A549 treated with dexamethasone at 1 μM for 4 hours (cell line): ENCODE measurements at places on chromosomes 4 and X. TPM values are rescaled to one million over a fixed set of nuclear protein-coding genes. Genes with fewer than 3 reads are reported as not detected.

The GABRQ gene
- total RNA-seq: 0.18 to 0.22 TPM (median 0.19 TPM) in 5 replicates

The AMOT gene
- total RNA-seq: 0.02 to 0.05 TPM (median 0.03 TPM) in 4 of 5 replicates, not detected in the other

The ZAR1 gene
- total RNA-seq: 0.06 TPM in 1 of 5 replicates, not detected in the others

The ADGRG2 gene
- 8.7 to 14.3 TPM (median 12.7 TPM) in 5 replicates for total RNA-seq

The DCHS2 gene
- 0.01 TPM in 1 of 5 replicates, not detected in the others for total RNA-seq

The SPANXB1 gene
- total RNA-seq: 1.8 to 3.1 TPM (median 2.1 TPM) in 5 replicates
